ENCODE measurements at places on chromosomes 7 and 10.
A peak's percentile ranks its signal among the peaks of the same experiment; 100 is the strongest.

DNA sequence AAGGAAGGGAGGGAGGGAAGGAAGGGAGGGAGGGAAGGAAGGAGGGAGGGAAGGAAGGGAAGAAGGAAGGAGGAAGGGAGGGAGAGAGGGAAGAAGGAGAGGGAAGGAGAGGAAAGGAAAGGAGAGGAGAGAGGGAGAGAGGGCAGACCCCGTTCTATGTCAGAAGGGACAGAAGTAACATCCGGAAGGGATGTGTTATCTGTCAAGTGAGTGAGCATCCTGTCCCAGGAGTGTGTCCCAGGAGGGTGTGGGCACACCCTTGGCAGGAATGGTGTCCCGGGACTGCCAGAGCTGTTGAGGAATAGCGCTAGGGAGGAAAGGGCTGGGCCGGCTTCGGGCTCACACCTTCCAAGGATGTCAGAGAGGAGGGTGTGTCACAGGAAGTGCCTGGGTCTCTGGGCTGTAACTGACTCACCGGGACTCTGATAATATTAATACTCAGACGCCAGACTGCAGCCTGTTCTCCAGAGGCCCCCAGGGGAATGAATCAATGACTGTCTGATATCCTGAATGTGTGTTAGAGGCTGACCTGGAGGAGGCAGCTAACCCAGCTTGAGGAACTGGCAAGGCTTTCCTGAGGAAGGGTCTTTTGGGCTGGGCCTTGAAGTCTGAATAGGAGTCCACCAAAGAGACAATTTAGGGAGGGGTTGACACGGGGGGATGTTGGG is 125.6 kb upstream of the TNRC18 start:
- peak; percentile 73 for DNase-seq

- peak; percentile 32 for DNase-seq
Measured at GRCh38 chr7:27105301-27106031, 3.0 kb upstream of the HOXA2 start.

GRCh38 chr7:423312-424260 is 96.1 kb downstream of the PDGFA start:
- DNase-seq: no peak

GRCh38 chr10:93573051-93573909 is 6.8 kb downstream of the FFAR4 start:
- DNase-seq: peak; percentile 60

- no peak for DNase-seq
Measured at GRCh38 chr10:45439873-45440272, 65.9 kb downstream of the ALOX5 start.

DNA sequence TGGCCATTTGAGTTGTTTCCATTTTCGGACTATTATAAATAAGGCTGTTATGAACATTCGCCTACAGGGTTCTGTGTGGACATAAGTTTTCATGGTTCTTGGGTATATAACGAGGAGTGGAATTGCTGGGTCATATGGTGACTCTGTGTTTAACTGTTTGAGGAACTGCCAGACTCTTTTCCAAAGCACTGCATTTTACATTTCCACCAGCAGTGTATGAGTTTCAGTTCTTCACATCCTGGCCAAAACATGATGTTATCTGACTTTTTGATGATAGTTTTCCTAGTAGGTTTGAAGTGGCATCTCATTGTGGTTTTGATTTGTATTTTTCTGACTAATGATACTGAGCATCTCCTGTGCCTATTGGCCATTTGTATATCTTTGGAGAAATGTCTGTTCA is 5.4 kb downstream of the SUV39H2 start:
- DNase-seq: no peak

- DNase-seq: no peak
Measured at GRCh38 chr7:108486291-108486966, 30.2 kb upstream of the NRCAM start.

GRCh38 chr7:151896086-151896485 is 19.2 kb upstream of the PRKAG2 start:
- DNase-seq: no peak

GRCh38 chr10:75211007-75211691 is 553 bp downstream of the VDAC2 start:
- peak; percentile 54 for DNase-seq

DNA sequence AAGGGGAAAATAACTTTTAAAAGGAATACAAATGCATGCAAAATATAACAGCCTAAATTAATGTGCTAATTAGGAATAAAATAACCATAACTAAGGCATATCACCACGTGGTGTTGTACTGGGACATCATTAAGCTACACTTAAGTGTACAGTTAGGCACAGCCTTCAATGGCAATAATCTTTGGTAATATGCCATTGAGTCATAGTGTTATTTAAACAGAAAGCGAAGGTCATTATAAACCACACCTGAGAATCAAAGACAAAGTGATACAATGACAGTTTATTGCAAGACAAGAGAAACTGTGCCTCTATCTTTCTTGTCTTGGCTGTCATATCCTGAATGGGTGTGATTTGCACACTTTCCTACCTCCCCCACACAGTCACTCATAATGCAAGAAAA is 30.5 kb upstream of the AUTS2 start:
- DNase-seq: no peak

GRCh38 chr7:80940539-80941207 is 21.8 kb upstream of the SEMA3C start:
- DNase-seq: no peak

GRCh38 chr10:126140746-126141273 is 244.4 kb downstream of the FANK1 start:
- DNase-seq: no peak

DNA sequence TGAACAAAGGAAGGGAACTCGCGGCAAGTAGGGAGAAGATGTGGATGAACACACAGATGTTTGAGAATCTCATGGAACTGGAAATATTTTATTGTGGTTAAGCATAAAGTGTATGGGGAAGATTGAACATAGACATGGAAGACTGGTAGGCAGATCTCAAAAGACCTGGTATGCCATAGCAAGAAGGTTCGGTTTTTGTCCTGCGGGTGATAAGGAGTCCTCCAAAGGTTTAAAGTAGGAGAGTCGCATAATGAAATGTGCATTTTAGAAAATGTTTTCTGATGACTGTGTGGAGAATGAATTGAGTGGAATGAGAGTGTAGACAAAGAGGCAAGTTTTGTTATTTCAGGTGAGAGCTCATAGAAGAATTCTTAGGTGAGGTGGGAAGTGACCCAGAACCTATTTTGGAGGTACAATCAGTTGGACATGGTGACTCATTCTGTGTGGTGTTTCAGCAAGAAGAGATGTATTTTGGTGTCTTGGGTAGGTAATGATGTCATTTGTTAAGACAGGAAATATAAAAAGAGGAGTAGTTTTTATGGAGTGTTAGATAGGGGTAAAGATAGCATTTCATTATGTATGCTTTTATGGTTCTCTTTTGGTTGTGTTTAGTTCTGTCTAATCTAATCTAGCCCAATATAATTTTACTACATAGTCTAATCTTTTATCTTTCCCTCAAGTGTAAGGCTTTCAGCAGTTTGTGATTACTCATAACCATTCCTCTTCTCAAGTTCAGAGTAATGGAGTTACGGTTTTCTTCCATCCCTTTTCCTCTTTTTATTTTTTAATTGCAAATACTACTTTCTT is 239.2 kb downstream of the EXOC4 start:
- peak; percentile 43 for DNase-seq

- no peak for DNase-seq
Measured at GRCh38 chr10:106311590-106311989, 852.9 kb downstream of the SORCS1 start.

DNA sequence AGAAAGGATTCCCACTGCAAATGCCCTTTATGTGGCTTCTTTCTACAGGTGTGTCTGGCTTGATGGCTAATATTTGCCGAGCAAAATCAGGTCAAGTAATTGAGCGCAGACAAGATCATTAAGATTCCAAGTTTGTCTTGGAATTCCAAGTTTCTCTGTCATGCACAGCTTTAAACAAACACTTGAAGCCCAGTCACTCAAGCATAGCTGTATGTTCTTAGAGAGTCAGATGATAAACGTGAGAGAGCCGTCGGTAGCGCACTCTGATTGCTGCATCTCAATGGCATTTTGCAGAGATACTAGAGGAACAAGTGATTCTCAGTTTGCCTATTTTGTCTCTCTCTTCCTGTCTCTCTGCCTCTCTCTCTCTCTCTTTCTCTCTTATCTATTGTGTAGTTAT is 658 bp downstream of the DMBT1 start:
- no peak for DNase-seq

GRCh38 chr7:16210171-16210570 is 211.2 kb downstream of the CRPPA start:
- DNase-seq: no peak

GRCh38 chr7:24956021-24956420 is 24.0 kb downstream of the OSBPL3 start:
- DNase-seq: no peak

GRCh38 chr10:48490571-48490940 is 114.3 kb downstream of the ARHGAP22 start:
- no peak for DNase-seq

- DNase-seq: no peak
Measured at GRCh38 chr10:44198780-44199097, 186.2 kb downstream of the CXCL12 start.

DNA sequence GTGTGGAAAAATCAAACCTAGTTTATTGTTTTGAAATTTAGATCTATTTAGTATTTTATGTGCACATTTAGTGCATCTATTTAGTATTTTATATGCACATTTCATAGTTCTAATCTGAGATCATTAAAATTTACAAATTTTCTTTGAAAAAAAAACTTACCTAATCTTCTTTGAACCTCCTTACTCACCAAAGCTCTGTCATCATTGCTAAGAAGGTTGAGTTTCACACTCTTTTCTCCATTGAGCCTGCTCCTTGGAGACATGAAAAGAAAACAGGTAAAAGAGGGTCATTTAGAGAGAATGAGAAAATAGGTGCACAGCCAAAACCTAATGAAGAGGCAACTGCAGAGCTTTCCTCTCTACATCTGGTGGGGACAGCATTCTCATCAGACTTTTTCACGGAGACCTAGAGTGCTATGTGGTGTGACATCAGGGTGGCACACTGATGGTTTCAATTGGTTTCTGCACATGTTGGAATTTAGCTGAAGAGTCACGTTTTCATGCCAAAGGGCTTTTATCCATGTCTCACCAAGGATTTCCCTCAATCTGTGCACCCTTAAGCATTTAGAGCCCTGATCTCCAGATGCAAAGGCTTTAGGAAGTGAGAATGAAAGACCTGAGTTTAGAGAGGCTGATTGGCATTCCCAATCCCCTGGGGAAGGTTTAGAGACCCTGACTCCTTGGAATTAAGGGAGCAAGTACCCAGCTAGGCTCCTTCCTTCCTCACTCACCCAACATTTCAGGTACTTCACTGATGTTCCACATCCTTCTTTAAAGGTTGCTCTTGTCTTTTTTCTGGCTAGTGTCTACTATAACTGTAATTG is 89.2 kb upstream of the CAPZA2 start:
- DNase-seq: peak; percentile 9

DNA sequence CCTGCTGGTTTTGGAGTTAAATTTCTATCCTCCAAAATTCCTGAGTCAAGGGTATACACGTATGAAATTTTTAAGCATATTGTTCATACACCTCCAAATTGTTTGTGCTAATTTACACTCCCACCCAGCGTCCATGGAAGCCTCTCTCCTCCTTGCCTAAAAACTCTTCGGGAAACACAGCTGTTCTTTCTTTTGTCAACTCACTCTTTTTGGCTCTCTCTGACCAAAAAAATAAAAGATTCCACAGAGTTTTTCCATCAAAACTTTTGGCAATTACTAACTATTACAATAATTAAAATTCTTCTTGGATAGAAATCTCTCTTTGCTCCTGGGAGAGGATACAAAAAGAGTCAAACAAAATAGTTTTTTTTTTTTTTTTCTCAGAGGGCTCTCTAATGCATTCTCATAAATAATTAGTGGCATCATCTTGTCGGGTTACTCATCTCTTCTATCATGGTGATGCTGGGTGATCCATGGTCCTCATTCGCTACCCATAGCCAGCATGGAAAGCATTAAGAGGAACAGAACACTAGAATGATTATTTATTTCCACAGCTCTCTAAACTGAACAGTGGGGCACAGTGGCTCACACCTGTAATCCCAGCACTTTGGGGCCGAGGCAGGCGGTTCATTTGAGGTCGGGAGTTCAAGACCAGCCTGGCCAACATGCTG is 310.7 kb downstream of the SFMBT2 start:
- no peak for DNase-seq

- peak; percentile 39 for DNase-seq
Measured at GRCh38 chr7:111168182-111168581, 77.3 kb downstream of the LRRN3 start.

GRCh38 chr10:102451105-102451969 is at the start of gene C10orf95:
Gene C10orf95, minus strand, starts transcription at chr10:102451543. Its CDS starts 450 bp downstream, at chr10:102451093.
- DNase-seq: peak; percentile 59

DNA sequence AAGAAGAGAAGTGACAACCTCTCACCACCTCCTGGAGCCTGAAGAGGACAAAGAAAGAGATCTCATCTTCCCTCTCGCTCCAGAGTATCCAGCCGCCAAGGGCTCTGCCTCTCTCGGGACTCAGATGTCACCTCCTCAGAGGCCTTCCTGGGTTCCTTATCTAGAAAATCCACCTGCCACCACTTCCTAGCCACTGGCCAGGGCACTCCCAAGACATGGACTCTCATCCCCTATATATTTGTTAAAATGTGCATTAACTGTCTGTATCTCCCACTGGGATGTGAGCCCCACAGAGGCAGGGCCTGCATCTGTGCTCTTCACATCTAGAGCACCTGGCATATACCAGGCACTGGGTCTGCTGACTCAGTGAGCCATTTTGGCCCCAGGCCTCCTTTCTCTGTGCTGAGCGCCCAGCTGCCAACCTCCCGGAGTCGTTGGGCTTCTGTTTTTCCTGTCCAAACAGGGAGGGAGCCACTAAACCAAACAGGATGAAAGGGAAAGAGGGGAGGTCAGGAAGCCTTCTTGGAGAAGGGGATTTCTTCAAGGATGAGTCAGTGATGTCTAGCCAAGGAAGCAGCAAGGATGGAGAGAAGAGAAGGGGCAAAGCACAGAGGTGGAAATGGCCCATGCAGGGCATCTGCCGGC is 58.9 kb downstream of the KCNMA1 start:
- DNase-seq: no peak

DNA sequence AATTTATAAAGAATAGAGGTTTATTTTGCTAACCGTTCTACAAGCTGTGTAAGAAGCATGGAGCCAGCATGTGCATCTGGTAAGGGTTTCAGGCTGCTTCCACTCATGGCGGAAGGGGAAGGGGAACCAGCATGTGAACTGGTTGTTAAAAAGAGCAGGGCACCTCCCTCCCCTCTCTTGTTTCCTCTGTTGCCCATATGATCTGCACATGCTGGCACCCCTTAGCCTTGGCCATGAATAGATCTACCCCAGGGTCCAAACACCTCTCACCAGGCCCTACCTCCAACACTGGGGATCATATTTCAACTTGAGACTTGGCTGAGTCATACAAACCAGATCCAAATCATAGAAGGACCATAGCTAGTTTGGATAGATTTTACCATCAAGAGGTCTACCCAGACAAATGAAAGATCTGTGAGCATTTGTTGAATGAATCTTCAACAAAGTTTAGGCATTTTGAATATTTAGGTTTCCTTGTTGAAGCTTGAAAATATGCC is 36.0 kb upstream of the NRP1 start:
- DNase-seq: no peak

GRCh38 chr7:23396222-23397015 is 73.9 kb downstream of the IGF2BP3 start:
- no peak for DNase-seq

Measured in HT-29 (cell line).